ENCODE measurements at places on chromosomes 2 and 18.
A peak's percentile ranks its signal among the peaks of the same experiment; 100 is the strongest.

GRCh38 chr2:9217838-9218770, 11.5 kb downstream of the ASAP2 start:
- DNase-seq: no peak

DNA sequence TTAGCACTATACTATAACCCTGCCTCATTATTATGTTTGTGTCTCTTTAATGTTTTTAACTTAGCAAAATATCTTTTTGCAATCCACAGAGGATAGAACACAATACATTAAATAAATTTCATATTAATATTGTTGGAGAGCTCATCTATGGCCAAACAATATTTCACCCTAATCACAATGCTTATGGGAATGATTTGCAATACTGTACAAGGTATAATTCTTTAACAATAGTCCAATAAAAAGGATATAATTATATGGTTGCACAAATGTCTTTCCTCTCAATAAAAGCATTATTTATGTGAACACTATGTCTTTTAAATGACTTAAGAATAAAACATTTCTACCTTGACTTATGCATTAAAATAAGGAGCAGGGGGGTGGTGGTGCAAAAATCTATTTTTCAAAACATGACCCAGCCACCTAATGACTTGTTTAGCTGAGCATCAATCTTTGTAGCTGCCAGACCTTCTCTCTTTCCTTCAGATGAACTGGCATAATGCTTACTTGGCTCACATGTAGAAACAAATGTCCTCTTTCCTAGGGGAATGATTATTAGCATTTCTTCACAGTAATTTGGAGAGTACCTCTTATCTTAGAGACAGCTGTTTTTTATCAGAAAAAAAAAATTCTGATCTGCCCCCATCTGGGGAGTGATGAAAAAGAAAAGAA, 1933.6 kb upstream of the LRRTM1 start:
- no peak for DNase-seq

DNA sequence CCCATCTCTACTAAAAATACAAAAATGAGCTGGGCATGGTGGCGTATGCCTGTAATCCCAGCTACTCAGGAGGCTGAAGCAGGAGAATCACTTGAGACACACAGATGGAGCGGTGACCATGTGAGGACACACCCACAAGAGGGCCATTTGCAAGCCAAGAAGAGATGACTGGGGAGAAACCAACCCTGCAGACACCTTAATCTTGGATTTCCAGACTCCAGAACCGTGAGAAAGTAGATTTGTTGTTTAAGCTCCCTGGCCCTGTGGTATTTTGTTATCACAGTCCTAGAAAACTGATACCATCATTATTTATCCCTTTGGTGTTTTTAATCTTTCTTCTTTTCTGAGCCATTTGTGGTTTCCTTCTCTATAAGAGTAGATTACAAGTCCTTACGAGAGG, 88.6 kb upstream of the ID2 start:
- no peak for DNase-seq

- no peak for DNase-seq
These were observed 16.6 kb downstream of the MALL start for GRCh38 chr2:110099038-110099425.

DNA sequence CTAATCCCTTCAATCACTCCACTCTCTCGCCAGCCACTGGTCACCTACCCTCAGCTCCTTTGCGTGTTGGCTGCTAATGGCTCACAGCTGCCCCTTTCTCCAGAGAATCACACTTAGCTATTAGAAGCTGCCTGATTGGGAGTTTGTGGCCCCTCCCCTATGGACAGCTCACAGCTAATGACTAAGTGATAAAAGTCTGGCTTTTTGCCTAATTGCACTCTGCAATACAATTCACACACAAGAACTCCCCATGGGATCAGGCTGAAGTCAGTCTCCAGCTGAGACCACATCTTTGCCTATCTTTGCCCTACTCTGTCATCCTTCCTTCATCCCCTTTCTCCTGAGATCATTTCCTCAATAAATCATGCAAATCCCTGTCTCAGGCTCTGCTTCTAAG, 701.9 kb upstream of the RAB6C start:
- DNase-seq: no peak

- no peak for DNase-seq
These were observed 162.3 kb downstream of the PHLPP1 start for GRCh38 chr18:62877411-62878221.

DNA sequence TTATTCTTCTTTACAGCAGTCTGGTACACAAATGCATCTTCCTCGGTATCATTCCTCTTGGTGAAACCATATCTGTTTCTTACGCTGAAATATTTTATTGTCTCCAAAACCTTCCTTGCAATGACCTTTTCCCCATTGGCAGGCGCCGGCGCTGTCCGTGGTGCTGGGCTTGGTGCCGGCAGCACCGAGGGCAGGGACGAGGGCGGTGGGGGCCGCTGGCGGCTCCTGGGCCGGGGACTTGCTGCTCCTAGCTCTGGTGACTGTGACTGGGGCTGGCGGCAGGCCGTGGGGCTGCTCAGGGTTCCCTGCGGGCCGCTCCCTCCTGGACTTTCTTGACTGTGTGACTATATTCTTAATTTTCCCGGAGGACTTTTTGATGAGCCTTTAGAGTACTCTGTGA, 72.5 kb downstream of the GPR39 start:
- peak; percentile 32 for DNase-seq

All from left renal cortex interstitium (tissue), 4 donors.